SK-N-SH treated with all-trans-retinoic acid at 6 μM for 48 hours (cell line): ENCODE measurements at places on chromosomes 7 and 10.

GRCh38 chr10:103854686-103855391 is 537 bp downstream of the SH3PXD2A start:
- peak; percentile 64 for ATAC-seq

GRCh38 chr7:47672271-47672791 is 90.4 kb upstream of the TNS3 start:
- ATAC-seq: no peak

DNA sequence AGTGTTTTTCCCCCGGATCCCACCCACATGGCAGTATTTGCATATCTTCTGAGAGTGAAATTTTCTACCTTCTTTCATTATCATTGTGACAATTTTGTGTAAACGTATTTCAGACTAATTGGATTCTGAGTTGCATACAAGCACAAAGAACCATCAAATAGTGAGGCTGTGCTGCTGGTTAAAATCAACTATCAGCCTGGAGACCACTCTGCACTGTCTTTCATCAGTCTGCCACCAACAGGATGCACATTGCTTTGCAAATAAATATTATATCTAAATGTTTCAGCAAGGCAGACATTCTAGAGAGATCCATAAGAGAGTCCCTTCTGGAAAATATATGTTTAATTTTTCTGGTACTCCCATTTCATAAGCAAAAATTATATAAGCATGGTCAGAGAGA is 851.8 kb downstream of the XPNPEP1 start:
- no peak for ATAC-seq

- ATAC-seq: no peak
These were observed 528.5 kb upstream of the MGMT start for GRCh38 chr10:128938558-128938957.

- ATAC-seq: no peak
These were observed 45.4 kb downstream of the CNNM1 start for GRCh38 chr10:99374526-99374925.

DNA sequence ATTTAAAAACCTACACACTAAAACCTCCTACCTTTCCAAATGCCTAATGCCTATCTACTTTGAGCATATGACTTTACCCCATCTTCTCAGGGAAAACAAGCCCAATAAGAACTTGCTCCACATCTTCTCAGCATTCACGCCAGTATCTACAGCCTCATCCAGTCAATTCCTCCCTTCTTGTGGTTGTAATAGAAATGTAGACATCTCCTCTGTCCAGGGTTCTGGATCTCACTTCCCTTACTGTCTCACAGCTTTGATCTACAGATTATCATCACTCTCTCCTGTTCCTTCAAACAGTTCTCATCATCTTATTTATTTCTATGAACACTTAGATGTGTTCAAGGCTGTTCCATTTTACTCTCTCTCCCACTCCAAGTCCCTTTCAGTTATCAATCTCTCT is 70.4 kb upstream of the NOBOX start:
- no peak for ATAC-seq

- ATAC-seq: peak; percentile 47
These were observed 666 bp downstream of the SMKR1 start for GRCh38 chr7:129502708-129503685.

DNA sequence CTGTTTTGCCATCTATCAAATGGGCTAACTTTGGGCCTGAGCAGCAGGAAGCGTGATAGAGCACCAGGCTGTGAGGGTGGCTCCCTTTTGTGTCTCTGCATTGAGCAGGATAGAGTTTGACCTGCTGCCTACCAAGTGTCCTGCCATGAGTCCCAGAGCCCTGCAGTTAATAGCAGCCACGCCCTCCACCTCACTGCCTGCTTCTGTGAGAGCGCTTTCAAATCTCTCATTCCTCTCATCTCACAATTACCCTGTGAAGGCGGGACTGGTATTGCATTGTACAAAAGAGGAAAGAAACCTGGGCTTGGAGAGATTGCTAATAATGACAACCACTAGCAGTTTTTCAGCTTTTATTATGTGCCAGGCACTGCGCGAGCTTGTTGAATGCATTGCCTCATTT is 39.9 kb downstream of the UNC5B start:
- no peak for ATAC-seq

DNA sequence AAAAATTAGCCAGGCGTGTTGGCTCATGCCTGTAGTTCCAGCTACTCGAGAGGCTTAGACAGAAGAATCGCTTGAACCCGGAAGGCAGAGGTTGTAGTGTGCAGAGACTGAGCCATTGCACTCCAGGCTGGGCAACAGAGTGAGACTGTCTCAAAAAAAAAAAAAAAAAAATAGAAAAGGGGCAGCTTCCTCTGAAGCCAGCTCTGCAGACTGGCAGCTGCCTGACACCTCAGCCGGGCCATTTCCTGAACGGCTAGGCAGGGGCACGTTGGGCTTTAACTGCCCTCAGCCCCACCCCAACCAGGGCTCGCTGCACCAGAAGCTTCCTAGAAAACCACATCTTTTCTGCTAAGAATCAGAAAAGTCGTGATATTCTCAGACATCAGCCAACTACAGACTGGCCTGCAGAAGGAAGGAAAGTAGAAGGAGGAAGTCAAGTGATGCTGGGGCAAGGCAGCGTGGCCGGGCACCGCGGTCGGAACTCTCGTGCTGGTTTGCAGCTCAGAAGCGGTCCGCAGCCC is 38.0 kb downstream of the PRKAG2 start:
- ATAC-seq: no peak
